Left ventricle myocardium inferior (tissue), 1 donor: ENCODE measurements at places on chromosomes 4 and X. TPM values are rescaled to one million over a fixed set of nuclear protein-coding genes. Genes with fewer than 3 reads are reported as not detected.
A peak's percentile ranks its signal among the peaks of the same experiment; 100 is the strongest.

DNA sequence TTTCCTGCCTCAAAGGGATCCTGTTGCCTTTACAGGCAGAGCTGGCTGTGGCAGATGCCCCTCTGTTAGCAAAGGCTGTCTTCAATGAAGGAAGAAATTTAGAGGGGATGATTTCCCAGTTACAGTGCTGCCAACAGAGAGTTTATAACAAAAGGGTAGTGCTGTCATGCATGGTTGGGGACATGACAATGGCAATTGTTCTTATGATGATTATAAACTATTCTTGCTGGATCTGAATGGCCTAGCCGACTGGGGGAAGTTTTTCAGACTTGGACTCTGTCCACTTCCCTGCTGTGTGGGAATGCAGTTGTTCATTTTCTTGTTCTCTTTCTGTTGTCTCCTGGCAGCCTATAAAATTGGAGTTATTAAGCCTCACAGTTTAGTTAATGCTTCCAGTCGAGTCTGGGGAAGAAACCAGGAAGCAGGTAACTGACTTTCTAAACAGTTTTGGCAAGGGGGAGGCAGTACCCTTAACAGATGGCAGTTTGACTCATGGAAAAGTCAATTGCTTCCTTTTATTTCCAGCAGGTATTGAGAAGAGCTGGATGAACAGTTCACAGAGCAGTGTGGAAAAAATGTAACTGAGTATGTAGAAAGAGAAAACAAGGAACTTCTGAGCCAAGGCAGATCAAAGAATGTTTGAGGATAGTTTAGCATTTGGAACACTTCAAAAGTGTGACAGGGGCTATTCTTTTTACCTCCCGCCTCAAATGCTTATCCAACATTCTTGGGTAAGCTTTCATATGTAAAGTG, 582.6 kb downstream of the RAPGEF2 start:
- no peak overlapping the region for H3K4me3 ChIP-seq
- no peak overlapping the region for H3K27ac ChIP-seq
- H3K27me3 ChIP-seq: no peaks in the 10 kb centered on the region
- H3K4me1 ChIP-seq: no peaks in the 10 kb centered on the region
- no peak for DNase-seq

- peaks cover 27% of the 10 kb centered on the region for H3K4me1 ChIP-seq
- DNase-seq: no peak
- no peaks in the 10 kb centered on the region for H3K36me3 ChIP-seq
- peak overlapping the region; percentile 71 for H3K4me3 ChIP-seq
- H3K27me3 ChIP-seq: peaks cover 16% of the 10 kb centered on the region
Measured at GRCh38 chr4:134202166-134202956, 772 bp upstream of the PABPC4L start.

DNA sequence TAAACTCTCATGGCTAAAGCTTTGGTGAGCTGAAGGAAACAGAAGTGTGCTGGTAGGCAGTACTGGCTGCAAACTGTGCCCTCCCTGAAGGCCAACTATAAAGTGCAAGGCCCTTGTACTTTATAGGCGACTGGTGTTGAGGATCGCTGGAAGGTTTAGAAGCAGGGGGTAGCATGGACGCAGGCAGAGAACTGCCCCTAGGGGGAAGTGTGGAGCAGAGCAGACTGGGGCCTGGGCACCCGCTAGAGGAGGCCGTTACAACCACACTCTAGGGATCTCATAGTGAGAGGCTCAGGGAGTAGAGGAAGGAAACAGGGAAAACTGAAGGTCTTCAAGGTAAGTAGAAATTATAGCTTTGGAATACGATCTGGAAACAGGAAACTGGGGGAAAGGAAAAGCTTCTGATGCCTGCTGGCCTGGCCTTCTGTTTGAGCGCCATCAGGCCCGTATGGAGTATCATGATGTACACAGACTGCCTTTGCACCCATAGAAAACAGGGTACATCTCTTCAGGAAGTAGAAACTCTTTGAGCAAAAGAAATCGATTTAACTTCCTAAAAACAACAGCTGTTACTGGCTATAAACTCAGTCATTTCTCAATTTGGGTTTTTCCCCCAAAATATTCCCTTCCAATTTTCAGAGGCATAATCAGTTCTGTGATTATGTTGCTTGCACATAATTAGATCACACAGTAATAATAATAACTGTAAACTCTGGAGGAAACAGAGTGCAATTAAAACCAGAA, 23.9 kb upstream of the TMSB4X start:
- H3K4me1 ChIP-seq: peaks cover 19% of the 10 kb centered on the region
- peak overlapping the region; percentile 74 for H3K27ac ChIP-seq
- no peak overlapping the region for H3K4me3 ChIP-seq
- H3K36me3 ChIP-seq: no peaks in the 10 kb centered on the region
- no peaks in the 10 kb centered on the region for H3K27me3 ChIP-seq
- DNase-seq: no peak

GRCh38 chr4:109861916-109862511, 14.1 kb downstream of the LRIT3 start:
- no peaks in the 10 kb centered on the region for H3K4me1 ChIP-seq
- H3K4me3 ChIP-seq: no peak overlapping the region
- H3K27ac ChIP-seq: no peak overlapping the region
- DNase-seq: no peak
- no peaks in the 10 kb centered on the region for H3K36me3 ChIP-seq
- H3K27me3 ChIP-seq: no peaks in the 10 kb centered on the region

DNA sequence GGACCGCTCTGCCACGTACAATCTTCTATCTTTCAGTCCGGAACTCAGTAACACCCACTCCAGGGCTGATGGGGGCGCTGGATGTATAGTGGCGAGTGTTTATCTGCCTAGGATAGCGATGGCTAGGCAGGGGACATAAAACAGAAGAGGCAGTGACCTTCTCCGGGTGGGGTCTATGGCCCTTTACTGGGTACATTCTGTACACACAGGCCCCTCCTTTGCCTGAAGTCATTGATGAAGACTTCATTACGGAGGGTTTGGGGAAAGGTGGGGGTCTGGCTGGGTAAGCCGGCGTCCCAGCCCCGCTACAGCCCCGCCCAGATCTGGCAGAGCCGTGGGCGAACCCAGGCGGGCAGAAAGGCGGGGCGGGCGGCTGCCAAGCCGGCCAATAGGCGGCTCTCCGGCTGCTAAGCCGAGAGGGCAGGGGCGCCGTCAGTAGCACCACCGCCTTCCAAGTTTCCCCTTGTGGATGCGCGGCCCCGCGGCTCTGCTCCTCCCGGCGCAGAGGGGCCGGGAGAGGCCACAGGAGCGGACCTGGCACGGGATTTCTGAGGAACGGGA, at the start of gene CHST7:
CHST7 (plus strand) TSS at position 435 of the 561 bp plus-strand sequence. CDS start 167 bp downstream, outside the sequence.
- DNase-seq: peak; percentile 81
- no peaks in the 10 kb centered on the region for H3K27me3 ChIP-seq
- peak within 1 kb of the TSS; percentile 82 for H3K4me3 ChIP-seq
- no peaks in the 10 kb centered on the region for H3K36me3 ChIP-seq
- peaks cover 25% of the 10 kb centered on the region for H3K4me1 ChIP-seq

DNA sequence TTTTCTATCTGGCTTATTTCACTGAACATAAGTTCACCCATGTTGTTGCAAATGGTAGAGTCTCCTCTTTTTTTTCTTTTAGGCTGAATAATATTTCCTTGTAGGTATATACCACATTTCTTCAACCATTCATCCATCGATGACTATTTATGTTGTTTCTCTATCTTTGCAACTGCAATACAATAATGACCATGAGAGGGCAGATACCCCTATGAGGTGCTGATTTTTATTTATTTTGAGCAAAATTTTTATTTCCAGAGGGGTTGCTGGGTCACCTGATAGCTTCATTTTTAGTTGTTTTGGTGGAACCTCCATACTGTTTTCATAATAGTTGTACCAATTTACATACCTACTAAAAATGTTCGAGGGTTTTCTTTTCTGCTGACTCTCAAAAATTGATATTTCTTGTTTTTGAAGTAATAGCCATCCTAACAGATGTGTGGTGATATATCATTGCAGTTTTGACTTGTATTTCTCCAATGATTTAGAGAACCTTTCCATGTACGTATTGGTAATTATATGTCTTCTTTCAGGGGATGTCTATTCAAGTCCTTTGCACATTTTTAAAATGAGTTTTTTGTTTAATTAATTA, 1697.0 kb downstream of the PCDH7 start:
- H3K4me3 ChIP-seq: no peak overlapping the region
- DNase-seq: no peak
- no peaks in the 10 kb centered on the region for H3K27me3 ChIP-seq
- H3K4me1 ChIP-seq: no peaks in the 10 kb centered on the region
- no peaks in the 10 kb centered on the region for H3K36me3 ChIP-seq

DNA sequence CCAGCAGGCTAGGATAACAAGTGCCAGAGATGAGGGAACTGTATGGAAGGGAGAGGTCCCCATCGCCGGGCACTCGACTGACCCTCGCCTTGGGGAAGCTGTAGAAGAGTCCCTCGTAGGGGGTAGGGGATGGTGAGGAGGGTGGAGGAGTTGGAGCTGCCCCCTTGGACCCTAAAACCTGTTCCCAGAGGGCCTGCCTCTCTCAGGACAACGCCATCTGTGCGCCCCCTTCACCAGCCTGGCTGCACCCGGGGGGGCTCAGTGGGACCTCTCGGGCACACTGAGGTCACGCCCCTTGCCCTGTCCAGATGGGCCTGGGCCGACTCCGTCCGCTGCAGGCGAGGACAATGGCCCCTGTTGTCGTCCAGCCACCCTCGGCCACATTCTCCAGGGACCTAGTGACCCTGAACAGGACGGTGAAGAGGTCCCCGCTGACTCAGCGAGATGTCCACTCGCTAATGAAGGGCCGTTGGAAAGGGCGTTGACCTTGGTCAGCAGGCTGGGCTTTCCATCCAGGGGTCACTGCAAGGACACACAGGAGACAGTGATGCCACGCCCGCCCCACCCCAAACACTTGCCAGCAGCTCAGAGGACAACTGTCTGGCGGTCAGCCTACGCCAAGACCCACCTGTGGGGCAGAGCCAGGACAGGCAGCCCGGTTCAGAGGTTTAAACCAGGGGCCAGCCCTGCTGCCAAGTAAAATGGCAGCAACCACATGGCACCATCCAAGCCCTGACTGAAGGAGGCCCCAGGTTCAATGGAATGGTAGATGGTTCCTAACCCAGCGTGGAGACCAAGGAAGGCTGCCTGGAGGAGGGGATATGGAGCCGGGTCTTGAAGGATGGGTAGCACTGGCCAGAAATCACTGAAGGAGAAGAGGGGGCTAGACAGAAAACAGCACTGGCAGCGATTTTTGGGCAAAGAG, 51.2 kb downstream of the HMX1 start:
- H3K27ac ChIP-seq: no peak overlapping the region
- no peak for DNase-seq
- no peaks in the 10 kb centered on the region for H3K4me1 ChIP-seq

GRCh38 chrX:63746715-63747114, 38.3 kb downstream of the ARHGEF9 start:
- H3K36me3 ChIP-seq: no peaks in the 10 kb centered on the region
- no peak overlapping the region for H3K4me3 ChIP-seq
- peak overlapping the region; percentile 69 for H3K27ac ChIP-seq
- H3K4me1 ChIP-seq: peaks cover 82% of the 10 kb centered on the region

DNA sequence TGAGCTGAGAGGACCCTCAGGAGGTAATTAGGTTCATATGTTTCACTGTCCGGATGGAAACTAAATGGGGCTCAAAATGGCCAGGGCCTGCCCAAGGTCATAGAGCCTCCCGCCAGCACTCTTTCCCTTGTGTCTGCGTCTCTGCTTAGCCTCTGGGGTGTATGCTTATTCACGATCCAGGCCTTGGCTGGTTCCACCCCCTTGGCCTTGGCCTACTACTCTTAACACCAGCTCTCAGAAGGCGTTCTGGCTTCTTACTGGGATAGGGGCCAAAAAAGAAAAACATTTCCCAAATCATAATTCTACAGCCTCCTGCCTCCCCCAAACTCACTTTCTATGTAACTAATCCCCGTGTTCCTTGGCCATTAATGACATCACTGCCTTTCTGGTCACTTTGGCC, 68.8 kb downstream of the RTL5 start:
- H3K27me3 ChIP-seq: no peaks in the 10 kb centered on the region
- H3K36me3 ChIP-seq: no peaks in the 10 kb centered on the region
- peak; percentile 33 for DNase-seq

DNA sequence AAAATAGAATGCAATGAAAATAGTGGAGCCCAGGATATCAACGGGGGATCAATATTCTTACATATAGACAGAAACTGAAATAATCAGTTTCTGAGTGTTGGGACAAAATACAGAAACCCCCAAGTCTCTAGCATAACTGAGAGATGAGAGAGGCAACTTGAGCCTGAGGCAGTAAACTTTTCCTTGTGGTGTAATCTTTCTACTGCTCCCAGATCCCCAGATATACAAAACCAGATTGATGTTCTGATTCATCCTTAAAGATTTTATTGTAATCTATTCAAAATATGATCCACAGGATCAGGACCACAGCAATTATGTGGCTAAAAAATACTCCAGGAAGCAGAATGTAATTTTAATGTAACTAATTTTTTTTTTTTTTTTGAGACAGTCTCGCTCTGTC, 2282.6 kb downstream of the ARAP2 start:
- no peaks in the 10 kb centered on the region for H3K27me3 ChIP-seq
- no peak overlapping the region for H3K4me3 ChIP-seq
- no peak overlapping the region for H3K27ac ChIP-seq
- no peaks in the 10 kb centered on the region for H3K36me3 ChIP-seq

GRCh38 chr4:75995727-75996126, 5.0 kb upstream of the SDAD1 start:
- H3K4me3 ChIP-seq: no peak overlapping the region
- no peaks in the 10 kb centered on the region for H3K27me3 ChIP-seq
- no peak for DNase-seq
- H3K27ac ChIP-seq: no peak overlapping the region

GRCh38 chr4:104345598-104346242, 149.0 kb downstream of the CXXC4 start:
- H3K27me3 ChIP-seq: no peaks in the 10 kb centered on the region
- H3K27ac ChIP-seq: no peak overlapping the region

GRCh38 chr4:47819178-47819577, 18.7 kb downstream of the CORIN start:
- no peaks in the 10 kb centered on the region for H3K36me3 ChIP-seq
- no peaks in the 10 kb centered on the region for H3K27me3 ChIP-seq
- peak overlapping the region; percentile 37 for H3K27ac ChIP-seq
- DNase-seq: no peak
- peaks cover 23% of the 10 kb centered on the region for H3K4me1 ChIP-seq

- no peak overlapping the region for H3K27ac ChIP-seq
- H3K36me3 ChIP-seq: no peaks in the 10 kb centered on the region
- peaks cover 4% of the 10 kb centered on the region for H3K27me3 ChIP-seq
- no peak for DNase-seq
- no peak overlapping the region for H3K4me3 ChIP-seq
Measured at GRCh38 chr4:11326021-11326420, 102.7 kb downstream of the HS3ST1 start.

- no peaks in the 10 kb centered on the region for H3K27me3 ChIP-seq
- no peak overlapping the region for H3K27ac ChIP-seq
- no peaks in the 10 kb centered on the region for H3K36me3 ChIP-seq
- no peak overlapping the region for H3K4me3 ChIP-seq
Measured at GRCh38 chr4:114378305-114378903, 220.2 kb upstream of the UGT8 start.

GRCh38 chrX:82734140-82734539, 774.0 kb upstream of the POU3F4 start:
- H3K4me3 ChIP-seq: no peak overlapping the region
- H3K27ac ChIP-seq: no peak overlapping the region
- H3K4me1 ChIP-seq: no peaks in the 10 kb centered on the region
- no peak for DNase-seq
- no peaks in the 10 kb centered on the region for H3K27me3 ChIP-seq

GRCh38 chr4:40283413-40283812, 51.7 kb upstream of the CHRNA9 start:
- H3K27me3 ChIP-seq: peaks cover 35% of the 10 kb centered on the region
- no peaks in the 10 kb centered on the region for H3K4me1 ChIP-seq
- no peak overlapping the region for H3K27ac ChIP-seq
- DNase-seq: no peak
- H3K36me3 ChIP-seq: no peaks in the 10 kb centered on the region
- no peak overlapping the region for H3K4me3 ChIP-seq

Gene RNF150
- total RNA-seq: 68.0 TPM

Gene CLDN2
- total RNA-seq: not detected

Gene RASGEF1B
- total RNA-seq: 4.3 TPM

Gene AMBN
- not detected for total RNA-seq

Gene TMEM154
- total RNA-seq: 1.4 TPM

Gene DIPK2B
- 13.2 TPM for total RNA-seq
